ENCODE measurements at places on chromosomes 16 and 17. TPM values are rescaled to one million over a fixed set of nuclear protein-coding genes. Genes with fewer than 3 reads are reported as not detected.

Gene ITGAX
- total RNA-seq = under 0.01 TPM

Gene OR1A1
- total RNA-seq = not detected

DNA sequence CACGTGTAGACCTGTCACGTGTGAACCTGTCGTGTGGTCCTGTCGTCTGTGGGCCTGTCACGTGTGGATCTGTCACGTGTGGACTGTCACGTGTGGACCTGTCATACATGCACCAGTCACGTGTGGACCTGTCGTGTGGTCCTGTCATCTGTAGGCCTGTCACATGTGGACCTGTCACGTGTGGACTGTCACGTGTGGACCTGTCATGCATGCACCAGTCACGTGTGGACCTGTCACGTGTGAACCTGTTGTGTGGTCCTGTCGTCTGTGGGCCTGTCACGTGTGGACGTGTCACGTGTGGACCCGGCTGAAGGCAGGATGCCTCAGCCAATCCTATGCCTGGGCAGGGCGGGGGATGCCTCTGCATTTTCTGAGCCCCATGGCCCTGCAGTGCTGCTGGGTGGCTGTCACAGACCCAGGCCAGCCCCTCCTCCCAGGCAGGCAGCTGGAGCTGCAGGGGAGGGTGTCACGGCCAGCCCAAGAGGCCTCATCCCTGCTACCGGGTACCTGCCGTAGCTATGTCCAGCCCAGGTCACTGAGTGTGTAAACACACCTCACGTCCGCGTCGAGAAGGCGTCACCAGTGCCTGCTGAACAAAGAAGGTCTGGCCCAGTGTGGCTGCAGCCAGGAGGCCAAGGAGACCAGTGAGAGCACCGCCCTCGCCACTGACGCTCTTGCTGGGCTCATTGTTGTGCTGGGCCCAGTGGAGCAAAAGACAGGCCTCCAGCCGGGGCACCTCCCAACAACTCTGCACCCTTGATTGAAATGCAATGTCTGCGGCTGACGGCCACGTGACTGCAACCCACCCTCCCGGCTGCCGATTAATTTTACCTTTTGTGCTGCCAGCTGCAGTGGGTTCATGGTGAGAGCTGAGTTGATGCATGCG lies 18.6 kb upstream of the ACSF3 start:
- no peak for DNase-seq

DNA sequence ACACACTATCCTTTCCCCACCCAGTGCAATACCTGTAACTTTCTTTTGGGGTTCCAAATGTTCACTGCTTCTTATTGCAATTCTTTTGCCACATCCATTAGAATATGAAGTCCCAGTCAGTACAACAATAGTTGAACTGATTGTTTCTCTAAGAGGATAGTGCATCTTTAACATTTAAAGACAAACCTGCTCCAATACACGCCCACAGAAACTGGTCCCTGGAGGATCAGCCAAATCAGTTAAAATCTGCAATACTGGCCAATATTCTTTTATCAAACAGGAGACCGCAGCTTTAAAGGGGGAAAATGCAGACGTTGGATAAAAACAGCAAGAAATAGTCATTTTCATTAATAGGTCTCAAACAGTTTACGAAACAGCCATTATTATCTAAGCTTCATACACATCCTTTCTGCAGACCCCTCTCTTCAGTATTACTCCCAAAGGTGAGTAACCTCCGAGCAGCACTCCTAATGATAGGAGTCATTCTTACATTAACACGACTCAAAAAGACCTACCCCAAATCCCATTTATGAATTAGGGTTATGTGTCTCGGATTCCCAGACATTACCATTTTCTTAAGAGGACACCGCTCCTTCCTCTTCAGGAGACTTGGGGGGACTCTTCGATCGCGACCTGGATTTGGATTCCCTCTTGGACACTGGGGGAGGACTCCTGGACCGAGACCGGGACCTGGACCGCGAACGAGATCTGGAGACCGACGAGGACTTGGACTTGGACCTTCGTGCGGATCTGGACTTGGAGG lies 1.4 kb downstream of the SRSF2 start:
- DNase-seq = no peak

DNA sequence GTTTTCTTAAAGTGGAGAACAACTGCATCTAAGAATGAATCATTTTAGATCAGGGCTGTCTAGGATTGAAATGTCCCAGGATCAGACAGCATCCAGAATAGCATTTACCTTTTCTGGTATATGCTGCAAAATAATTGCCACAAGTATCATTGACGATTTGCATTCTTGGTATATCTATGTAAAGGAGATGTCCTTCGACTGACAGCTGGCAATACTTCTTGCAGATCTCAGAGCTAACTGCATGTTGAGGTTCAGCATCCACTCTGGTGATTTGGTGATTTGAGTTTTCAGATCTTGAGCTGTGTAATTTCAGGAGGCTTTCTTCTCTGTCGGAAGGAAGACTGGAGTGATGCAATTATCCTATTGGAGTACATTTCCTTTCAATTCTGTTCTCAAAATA lies 78.1 kb upstream of the CPHXL start:
- DNase-seq = no peak

GRCh38 chr16:83449861-83450260 lies 357.9 kb upstream of the HSBP1 start:
- no peak for DNase-seq

DNA sequence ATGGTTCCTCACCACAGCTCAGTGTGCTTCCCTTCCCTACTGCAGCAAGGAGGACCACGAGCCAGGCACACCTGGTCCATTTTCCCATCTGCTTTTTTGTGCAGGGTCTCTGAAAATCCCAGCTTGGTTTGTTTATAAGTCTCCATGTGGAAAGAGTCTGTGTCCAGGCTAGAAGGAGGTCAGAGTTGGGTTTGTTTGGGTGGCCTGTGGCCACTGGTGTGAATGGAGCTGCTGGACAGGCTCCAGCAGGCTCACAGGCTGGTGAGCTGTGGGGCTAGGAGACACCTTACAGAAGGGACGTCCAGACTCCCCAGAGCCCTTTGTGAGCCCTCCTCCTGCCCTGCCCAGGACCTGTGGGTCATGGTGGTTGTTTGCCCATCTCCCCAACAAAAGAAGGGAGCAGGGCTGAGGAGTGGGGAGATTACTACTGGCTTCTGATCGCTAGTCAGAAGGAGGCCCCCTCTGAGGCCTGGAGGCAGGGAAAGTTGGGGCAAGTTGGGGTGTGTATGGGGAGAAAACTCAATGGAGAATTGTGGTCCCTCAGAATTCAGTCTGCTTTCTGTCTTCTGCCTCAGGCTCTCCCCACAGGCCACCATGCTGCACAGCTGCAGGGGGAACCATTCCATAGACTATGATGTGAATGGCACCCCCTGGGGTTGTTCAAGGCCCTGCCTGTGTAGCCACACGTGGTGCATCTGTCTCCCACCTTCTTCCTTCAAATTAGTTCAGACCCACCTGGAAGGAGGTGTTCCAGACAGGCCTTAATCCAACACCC lies 4.1 kb downstream of the RARA start:
- DNase-seq = no peak

Gene NLRC5
- total RNA-seq = 7.3 TPM

GRCh38 chr16:52964290-52964689 lies 88.4 kb downstream of the CHD9NB start:
- DNase-seq = no peak

DNA sequence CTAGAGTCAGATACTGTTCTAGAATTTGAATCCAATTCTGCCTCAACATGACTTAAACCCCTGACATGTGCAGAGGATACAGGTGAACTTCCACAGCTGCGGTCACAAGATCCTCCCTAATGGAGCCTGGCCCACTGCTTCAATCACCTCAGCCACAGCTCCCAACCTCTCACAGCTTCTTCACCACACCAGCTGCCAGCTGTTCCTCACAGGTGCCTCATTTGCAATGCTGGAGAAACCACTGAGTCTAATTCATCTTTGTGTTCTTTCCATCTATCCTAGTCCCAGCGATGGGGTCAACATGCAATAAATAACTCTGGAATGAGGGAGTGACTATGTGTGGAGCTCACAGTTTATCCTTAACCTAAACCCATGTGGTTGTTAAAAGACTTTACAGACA lies 72.0 kb upstream of the MAF start:
- no peak for DNase-seq

- no peak for DNase-seq
These were observed 4.1 kb downstream of the MGAT5B start for GRCh38 chr17:76872221-76872873.

- DNase-seq = peak; percentile 64
These were observed 6.3 kb downstream of the C17orf50 start for GRCh38 chr17:35766903-35767510.

Gene GPR139
- not detected for total RNA-seq

GRCh38 chr16:89864527-89864820 lies 8.9 kb upstream of the TCF25 start:
- DNase-seq = no peak

DNA sequence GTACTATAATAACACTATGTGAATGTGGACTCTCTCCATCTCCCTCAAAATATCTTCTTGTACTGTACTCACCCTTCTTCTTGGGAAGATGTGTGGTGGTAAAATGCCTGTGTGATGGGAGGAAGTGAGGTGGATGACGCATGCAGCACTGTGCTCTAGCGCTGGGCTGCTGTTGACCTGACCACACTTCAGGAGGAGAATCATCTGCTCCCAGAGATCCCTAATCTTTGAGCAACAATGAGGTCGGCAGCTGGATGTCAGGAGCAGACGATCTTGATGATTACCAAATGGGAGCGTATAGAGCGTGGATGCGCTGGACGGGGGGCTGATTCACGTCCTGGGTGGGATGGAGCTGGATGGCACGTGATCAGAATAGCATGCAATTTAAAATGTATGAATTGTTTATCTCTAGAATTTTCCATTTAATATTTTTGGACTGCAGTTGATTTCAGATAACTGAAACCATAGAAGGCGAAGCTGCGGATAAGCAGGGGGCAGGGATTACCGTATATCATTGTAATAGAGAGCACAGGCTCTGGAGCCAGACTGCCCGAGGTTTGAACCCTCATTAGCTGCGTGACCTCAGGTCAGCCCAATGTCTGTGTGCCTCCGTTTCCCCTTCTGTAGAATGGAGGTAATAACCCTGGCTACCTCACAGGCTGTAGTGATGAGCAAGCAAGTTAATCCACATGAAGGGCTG lies 23.7 kb upstream of the CYLD start:
- no peak for DNase-seq

Gene NPIPB13
- total RNA-seq = 0.60 TPM

DNA sequence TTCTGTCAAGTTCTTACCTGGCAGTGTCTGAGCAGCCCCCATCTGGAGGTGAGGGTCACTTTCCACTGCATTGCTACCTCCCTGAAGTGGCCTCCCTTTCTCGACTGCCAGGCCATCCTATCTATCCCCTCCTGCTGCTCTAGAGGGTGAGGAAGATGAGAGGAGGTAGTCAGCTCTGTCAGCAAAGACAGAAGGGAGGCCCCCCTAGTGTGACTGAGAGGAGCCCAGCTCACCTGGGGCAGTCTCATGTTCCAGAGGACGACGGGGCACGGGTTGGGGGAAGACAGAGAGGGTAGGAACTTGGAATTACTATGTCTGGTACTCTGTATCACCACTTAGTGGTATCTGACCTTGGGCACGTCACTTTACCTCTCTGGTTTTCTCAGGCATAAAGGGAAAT lies 22.0 kb downstream of the MYO19 start:
- DNase-seq = no peak

- DNase-seq = no peak
These were observed 53.4 kb downstream of the PITPNM3 start for GRCh38 chr17:6502871-6503509.

GRCh38 chr17:31134576-31134975 lies 39.8 kb downstream of the NF1 start:
- no peak for DNase-seq

GRCh38 chr16:23466162-23466885 lies 13.3 kb upstream of the COG7 start:
- no peak for DNase-seq

DNA sequence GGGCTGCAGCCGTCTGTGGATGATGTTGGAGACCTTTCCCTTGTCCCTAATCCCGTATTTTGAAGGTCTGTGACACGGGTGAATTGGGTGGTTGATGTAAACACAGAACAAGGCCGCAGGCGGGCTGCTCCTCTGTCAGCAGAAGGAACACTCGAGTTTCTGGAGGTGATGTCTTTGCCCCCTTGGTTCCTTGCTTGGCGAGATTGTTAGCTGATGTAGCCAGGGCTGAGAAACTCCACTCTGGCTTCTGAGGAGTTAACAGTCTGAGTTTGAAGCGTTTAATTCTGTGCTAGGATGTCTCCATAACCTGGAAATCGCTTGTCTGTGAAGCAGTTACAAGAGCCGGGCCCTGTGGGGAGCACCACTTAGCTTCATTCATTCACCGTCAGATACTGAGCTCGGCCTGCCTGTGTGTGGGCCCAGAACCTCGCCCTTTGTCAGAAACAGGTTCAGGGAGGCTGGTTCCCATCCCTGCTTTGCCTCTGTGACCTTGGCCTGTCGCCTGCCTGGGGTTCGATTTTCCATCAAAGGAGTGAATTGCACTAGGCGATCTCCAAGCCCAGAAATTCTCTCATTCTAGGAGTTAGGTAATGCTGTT lies 1.3 kb downstream of the MAPK8IP3 start:
- DNase-seq = peak; percentile 52

DNA sequence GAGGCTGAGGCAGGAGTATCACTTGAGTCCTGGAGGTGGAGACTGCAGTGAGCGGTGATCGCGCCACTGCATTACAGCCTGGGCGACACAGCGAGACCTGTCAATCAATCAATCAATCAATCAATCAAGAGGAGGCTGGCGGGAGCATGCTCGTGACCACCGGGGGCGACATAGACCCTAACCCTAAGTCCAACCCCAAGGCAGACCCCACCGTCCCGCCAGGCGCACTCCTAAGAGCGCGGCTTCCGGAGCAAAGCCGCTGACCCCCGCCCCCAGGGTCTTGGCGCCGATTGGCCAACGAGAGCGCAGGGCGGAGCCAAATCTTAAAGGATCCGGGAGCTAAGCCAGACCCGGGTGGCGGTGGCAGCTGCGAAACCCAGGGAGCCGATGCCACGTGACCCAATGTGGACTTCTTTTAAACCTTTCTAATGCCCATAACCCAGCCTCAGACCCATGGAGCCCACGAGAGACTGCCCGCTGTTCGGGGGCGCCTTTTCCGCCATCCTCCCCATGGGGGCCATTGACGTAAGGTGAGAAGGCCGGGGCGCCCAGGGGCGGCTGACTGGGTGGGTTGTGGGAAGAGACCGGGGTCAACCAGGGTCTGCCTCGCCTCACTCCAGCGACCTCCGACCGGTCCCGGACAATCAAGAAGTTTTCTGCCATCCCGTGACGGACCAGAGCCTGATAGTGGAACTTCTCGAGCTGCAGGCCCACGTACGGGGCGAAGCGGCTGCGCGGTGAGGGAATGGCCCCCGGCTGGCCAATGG lies at the start of gene RANGRF:
TSS of gene RANGRF (plus strand) at position 335 of the 767 bp plus-strand sequence. CDS start at position 454, 119 bp downstream.
- DNase-seq = peak; percentile 80

Data from lung microvascular endothelial cell (primary cell).